Cerebellar nuclear complex (tissue), 1 donor: ENCODE measurements at places on chromosomes 6 and 20.

GRCh38 chr6:12947151-12947871 lies 230.7 kb downstream of the PHACTR1 start:
- no peak for DNase-seq

- no peak for DNase-seq
Observed at GRCh38 chr20:2179233-2179580, 77.6 kb downstream of the STK35 start.

DNA sequence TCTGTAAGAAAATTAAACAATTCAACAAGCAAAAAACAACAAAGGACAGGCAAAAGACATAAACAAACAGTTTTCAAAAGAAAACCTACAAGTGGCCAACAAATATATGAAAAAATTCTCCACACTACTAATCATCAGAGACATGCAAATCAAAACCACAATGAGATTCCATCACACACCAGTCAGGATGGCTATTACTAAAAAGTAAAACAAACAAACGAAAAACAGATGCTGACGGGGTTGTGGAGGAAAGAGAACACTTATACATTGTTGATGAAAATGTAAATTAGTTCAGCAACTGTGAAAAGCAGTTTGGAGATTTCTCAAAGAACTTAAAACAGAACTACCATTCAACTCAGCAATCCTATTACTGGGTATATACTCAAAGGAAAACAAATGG lies 537.6 kb downstream of the HDGFL1 start:
- DNase-seq = no peak

DNA sequence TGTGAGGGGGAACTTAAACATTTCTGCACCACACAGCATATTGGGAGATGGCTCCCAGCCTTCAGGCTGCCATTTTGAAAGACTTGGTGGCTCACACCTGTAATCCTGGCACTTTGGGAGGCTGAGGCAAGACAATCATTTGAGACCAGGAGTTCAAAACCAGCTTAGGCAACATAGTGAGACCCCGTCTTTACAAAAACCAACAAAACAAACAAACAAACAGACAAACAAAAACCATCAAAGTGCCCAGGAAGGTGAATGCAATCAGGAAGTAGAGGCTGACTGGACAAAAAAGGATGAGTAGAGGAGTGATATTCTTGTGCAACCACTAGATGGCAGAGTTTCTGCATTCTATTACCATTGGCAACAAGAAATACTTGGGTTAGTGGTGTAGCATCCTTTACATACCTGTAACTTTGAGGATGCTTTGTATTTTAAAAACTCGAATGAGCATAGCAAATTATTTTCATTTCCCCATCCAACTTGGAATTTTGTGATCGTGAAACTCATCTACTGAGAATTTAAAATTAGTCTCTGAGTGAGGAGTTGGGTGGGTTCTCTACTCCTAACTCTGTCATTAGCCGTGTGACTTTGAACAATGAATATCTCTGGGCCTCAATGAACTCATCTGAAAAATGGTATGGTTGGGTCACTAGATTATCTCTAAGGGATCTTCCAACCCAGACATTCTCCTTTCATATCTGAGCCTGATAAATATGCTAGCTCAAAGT lies 84.4 kb downstream of the CRYBG1 start:
- no peak for DNase-seq

DNA sequence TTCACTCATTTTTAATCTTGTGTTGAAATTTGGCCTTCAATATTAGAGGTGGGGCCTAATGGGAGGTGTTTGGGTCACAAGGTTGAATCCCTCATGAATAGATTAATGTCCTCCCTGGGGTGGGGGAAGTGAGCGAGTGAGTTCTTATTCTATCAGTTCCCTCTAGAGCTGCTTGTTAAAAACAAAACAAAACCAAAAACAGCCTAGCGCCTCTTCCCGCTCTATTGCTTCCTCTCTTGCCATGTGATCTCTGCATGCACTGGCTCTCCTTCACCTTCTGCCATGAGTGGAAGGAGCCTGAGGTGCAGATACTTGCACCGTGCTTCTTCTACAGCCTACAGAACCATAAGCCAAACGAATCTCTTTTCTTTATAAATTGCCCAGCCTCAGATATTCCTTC lies 89.6 kb upstream of the SLC35F1 start:
- DNase-seq = no peak

- no peak for DNase-seq
Observed at GRCh38 chr6:116434056-116434725, 27.0 kb upstream of the CALHM6 start.

DNA sequence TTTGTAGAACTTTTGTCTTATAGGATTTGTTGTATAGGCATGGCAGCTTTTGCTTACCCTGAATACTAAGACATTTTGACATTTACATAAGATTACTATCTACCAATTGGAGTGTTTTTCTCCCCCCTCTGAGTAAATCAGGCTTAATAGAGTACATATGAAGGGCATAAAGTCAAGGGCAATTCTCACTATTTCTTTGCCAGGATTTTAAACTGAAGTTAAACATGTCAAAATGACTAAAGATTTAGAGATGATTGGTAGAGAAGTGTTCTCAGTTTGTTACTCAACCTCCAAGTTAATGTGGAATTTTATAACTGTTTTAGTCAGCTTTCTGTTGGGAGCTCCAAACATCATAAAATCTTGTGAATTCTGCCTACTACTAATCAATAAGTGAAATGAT lies 157.8 kb downstream of the CDKAL1 start:
- DNase-seq = no peak

DNA sequence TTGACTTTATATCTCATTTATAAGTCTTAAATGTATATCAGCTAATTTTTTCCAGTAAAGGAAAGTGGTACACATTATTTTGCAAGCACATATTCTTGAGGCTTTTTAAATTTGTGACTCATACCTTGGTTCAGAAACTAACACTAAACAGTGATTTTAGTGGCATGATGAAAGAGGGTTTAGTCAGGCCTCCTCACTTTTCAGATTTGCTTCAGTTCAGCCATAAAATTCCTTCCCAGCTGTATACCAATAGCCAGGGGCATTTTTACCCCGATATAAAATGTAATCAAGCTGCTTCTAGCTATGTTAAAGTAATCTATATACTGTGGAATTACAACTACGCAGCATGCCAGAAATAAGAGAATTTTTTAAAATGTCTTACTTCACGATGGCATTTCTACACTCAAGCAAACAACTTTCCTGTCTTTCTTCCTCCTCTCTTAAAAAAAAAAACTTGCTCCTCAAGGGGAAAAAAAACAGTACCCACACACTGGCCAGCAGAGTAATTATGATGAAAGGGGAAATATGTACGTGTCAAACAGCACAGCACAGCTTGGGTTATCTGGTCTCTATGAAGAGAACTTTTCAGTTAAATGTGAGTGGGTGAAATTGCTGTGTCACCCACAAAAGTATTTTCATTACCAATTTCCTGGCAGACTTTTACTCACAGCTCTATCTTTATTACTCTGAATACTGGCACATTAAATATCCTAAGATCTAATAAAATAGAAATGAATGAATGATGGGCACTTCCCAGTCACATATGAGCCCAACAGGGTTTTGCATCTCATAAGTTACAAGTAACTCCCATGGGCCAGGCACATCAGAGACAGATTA lies 244.8 kb upstream of the TENT5A start:
- no peak for DNase-seq

DNA sequence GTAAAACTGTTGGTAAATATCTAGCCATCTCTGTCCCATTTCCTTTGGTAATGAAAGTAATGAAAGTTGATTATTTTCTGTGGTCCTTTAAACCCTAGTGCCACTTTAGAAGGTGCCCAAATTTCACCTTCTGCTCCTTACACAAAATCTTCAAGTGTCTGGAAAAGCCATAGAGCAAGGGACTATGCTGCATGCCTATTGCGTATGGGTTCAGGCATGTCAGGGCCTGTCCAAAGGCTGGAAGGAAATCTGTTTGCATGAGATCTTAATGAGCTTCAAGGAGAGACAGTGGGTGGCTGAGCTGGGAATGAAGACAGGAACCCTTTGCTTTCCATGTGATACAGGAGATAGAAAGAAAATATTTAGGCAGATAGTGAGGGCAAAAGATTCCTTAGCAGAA lies 66.6 kb upstream of the CCN6 start:
- DNase-seq = no peak

DNA sequence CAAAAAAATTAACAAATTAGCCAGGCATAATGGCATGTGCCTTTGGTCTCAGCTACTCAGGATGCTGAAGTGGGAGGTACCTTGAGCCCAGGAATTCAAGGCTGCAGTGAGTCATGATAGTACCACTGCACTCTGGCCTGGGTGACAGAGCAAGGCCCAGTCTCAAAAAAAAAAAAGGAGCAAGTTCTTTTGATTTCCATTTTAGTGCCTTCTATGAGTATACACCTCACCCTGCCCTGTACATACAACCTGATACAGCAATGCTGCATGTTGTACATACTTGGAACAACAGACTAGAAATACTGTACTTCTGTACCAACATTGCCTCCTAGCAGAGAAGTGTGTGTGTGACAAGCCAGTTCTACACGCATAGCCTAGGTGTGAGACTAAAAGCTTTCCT lies 97.3 kb upstream of the CARMIL1 start:
- no peak for DNase-seq

DNA sequence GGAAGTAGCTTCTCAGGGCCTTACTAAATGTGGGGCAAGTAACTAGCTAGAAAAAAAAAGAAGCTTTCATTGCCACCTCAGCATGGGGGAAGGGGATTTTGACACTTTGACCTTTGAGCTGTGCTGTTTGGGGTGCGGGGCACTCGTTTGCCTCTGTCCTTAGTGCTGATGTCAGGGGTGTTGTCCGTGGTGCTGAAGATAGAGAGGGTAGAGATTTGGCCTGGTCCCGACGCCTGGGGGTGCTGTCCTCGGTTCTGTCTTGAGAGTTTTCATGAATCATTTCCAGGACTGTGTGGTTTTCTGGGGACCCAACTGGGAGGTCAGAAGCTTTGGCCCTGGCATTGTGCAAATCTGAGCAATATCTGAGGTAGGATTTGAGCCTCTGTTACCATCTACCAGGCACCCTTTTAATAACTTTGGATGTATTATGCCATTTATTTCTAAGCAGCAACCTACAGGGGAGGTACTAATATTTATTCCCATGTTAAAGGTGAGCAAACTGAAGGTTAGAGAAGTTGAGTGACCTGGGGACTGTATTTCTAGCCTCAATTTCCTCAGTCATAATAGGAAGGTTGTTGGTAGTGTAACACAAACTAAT lies 78.0 kb downstream of the DLGAP4 start:
- no peak for DNase-seq

- no peak for DNase-seq
Observed at GRCh38 chr6:119324718-119325117, 24.8 kb downstream of the MAN1A1 start.

GRCh38 chr20:59183751-59184150 lies 20.1 kb downstream of the ZNF831 start:
- no peak for DNase-seq

DNA sequence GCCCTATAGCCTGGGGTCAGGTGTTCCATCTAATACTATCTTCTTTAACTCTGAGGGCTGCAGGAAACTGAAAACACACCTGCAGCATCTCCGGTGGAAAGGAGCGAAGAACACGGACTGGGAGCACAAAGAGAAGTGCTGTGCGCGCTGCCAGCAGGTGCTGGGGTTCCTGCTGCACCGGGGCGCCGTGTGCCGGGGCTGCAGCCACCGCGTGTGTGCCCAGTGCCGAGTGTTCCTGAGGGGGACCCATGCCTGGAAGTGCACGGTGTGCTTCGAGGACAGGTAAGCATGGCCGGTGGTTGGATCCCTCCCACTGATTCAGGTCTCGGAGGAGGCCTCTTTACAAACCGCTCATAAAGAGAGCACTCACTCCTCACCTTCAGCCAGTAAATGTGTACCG lies 15.5 kb downstream of the SYTL3 start:
- DNase-seq = no peak

DNA sequence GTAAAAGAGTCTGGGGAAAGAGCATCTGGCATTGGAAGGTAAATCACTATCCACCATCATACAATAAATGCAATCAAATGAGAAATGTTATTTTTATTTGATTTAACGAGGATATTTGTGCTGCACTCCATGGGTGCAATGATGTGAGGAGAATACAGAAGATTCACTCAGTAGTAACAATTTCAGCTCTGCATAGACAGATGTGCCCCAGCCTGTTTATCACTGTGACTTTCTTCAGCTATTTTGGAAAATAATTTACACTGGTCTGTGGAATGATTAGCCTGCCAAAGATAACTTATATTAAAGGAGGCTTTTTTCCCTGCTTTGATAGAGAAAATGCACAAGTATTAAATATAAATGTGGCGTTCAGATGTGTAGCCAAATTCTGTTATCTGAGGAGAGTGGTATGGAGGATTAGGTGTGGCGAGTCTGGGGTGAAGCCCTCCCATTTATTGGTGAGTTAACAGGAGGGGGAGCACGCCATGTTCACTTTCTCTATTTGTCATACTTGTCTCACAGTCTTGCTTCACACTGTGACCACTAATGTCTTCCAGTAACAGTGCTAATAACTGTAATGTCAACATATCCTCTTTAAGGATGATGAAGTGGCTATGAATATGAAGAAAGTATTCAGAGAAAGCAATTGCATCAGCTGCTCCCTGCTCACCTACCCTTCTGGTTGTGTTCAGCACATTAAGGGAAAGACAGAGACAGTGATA lies 645.6 kb downstream of the MMUT start:
- no peak for DNase-seq

DNA sequence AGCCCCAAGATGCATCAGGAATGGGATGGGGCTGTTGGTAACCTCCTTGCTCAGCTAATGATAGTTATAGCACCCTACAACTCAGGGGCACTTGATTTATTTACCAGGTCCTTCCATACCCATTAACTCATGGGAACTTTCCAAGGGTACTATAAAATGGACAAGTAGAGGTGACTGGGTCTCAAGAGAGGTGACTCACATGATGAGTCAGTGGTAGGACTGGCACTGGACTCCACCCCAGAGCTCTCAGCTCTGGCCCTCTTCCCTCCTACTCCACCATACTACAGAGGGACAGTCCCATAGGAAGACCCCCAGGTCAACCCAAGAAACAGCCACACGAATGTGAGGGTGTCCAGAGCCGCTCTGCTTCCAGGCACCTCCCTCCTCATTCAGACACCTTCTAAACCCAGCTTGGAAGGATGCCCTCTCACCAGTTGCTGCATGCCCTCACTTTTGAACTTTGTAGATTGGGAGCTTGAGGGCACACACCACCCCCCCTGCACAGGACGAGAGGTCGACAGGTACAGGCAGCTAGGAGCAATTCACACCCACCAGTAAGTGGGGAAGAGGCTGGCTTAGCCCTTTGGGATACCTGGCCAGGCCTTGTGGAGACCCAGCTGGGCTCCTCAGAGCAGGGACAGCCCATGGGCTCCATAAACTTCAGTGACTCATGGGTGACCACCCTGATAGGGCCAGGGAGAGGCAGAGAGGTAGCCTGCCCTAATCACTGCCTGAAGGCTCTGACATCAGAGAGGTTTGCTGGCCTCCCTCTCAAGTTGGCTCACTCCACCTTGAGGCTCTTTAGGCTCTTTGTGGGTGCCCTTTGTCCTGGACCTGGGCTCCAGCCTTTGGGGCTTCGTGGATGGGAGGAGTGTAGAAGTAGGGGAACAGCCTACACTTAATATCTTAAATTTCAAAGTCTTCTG lies 81.6 kb upstream of the MLN start:
- DNase-seq = no peak

- DNase-seq = no peak
Observed at GRCh38 chr6:162576016-162576415, 151.6 kb downstream of the PRKN start.
